A673 (cell line): ENCODE measurements at places on chromosomes 1 and 21.

GRCh38 chr21:25501462-25501861 is 105.8 kb downstream of the MRPL39 start:
- no peak for DNase-seq

GRCh38 chr21:44965251-44966022 is 25.6 kb downstream of the SLX9 start:
- DNase-seq, result peak; percentile 78

GRCh38 chr21:34603002-34603709 is 11.8 kb downstream of the RCAN1 start:
- DNase-seq, result peak; percentile 58

- no peak for DNase-seq
Observed at GRCh38 chr1:19925342-19926070, 2.1 kb upstream of the PLA2G2E start.

DNA sequence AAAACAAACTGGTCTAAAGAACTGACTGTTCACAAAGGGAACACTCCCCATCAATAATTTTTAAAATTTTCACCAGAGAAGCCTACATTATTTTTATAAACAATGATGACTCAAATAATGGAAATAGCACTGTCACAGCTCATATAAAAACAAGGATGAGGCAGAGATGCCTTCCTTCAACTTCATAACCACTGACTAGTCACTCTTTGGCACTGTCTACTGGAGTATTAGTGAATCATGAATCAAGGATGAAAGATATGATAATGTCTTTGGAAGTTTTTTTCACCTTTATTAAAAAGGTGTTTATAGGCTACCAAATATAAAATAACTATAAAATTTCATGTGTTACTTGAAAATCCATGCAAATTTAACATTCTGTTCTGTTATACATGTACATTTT is 316.9 kb downstream of the VAV3 start:
- DNase-seq, result no peak

GRCh38 chr21:9760398-9761074 is 760.8 kb upstream of the TPTE start:
- DNase-seq, result no peak

DNA sequence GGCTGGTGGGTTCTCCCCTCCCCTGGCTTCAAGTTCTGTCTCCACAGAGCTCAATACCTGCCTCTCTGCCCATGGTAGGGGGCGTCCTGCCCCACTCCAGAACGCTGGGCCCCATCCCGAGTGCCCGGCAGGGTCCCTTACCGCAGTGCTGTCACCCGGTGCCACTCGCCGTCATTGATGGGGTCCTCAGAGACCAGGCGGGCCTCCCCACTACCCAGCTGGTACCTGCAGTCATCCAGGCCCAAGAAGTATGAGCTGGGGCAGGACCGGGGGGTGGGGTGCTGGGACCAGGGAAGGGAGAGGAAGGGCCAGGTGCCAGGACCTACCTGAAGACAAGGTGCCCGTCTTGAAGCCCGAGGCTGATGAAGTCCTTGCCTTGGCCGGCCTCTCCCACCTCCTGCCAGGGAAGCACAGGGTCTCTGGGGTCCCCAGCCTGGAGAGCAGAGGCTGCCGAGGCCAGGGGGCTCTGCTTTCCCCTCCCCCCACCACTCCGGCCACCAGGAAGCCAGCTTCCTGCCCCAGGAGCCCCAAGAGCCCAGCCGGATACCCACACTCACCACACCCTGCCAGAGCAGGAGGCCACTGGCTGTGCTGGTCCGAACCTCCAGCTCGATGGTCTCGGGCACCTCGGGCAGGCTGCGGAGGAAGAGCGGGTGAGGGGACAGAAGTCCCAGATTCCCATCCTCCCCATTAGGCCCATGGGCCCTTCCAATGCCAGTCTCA is 12.1 kb downstream of the LDLRAD2 start:
- DNase-seq, result no peak

- no peak for DNase-seq
Observed at GRCh38 chr1:85413169-85413568, 51.8 kb downstream of the DDAH1 start.

- no peak for DNase-seq
Observed at GRCh38 chr1:116325922-116326321, 47.1 kb upstream of the ATP1A1 start.

- no peak for DNase-seq
Observed at GRCh38 chr1:220706480-220706879, 16.3 kb downstream of the C1orf115 start.

DNA sequence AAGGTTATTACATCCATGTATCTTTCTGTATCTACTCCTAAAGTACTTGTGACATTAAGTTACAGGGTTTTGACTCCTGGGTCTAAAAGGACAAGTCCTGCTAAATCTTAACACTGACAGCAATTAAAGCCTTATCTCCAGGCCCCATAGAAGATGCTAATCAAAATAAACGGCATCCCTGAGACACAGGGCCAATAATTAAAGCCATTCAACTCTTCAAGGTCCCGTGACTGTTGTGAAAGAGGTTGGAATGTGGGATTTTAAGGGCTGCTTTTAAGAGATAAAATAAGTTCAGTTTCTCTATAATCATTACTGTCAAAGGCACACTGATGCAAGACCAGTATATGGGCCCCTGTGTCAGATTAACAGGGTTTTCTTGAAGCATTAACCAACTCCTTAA is 8.3 kb downstream of the DNAI4 start:
- DNase-seq, result peak; percentile 26

DNA sequence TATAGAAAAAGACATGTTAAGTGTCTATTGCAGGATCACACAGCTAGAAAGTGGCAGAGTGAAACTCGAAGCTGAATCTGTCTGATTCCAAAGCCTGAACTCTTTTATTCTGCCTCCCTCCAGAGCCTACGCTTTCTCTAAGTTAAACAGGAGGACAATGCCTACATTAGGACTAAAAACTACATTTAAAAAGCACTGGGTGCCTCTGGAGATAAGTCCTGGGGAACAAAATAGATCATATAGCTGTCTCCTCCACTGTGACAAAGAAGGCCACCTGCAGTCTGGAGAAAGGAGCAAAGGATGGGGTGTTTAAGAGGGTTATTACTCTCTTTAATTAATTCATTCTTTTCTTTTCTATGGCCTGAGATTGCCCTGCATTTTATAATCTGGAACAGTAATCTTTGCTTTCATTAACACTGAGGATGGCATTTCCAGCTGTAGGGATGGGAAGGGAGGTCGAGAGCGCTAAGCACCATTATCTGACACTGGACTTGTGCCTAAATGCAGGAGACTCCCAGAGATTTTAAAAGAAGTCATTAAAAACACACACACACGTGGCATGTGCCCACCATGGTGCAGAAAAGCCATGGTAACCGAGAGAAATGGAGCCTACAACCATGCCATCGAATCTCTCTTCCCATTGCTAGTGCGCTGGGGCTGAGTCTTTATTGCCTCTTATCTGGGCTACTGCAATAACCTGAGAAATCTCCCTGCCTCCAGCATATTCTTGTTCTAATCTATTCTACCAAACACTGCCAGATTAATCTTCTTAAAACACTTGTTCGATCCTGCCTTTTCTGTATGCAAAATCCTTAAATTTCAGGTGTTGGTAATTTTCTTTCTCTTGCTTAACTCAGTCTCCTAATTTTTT is 92.2 kb downstream of the PLXNA2 start:
- DNase-seq, result no peak

- no peak for DNase-seq
Observed at GRCh38 chr1:78375996-78376395, 114.8 kb upstream of the PTGFR start.

GRCh38 chr1:50333595-50333974 is 89.7 kb downstream of the DMRTA2 start:
- DNase-seq, result peak; percentile 75

GRCh38 chr21:33025489-33026442 is at the start of gene OLIG2:
Gene OLIG2, plus strand, starts transcription at chr21:33025935. Its CDS starts 928 bp downstream, at chr21:33026863.
- peak; percentile 51 for DNase-seq

GRCh38 chr21:34122047-34122446 is 48.7 kb downstream of the MRPS6 start:
- no peak for DNase-seq

DNA sequence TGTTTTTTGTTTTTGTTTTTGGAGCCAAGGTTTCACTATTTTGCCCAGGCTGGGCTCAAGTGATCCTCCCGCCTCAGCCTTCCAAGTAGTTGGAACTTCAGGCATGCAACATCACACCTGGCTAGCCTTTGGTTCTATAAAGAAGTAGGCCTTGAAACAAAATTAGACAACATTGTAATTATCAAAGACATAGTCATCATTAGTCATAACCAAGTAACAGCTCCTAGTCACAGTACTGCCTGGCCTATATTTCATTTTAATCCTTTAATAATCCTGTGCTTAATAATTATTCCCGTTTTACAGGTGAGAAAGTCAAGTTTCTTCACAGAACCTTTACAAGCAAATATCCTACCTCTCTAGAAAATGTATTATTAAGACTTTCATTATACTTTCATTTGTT is 52.3 kb upstream of the TBX15 start:
- no peak for DNase-seq

DNA sequence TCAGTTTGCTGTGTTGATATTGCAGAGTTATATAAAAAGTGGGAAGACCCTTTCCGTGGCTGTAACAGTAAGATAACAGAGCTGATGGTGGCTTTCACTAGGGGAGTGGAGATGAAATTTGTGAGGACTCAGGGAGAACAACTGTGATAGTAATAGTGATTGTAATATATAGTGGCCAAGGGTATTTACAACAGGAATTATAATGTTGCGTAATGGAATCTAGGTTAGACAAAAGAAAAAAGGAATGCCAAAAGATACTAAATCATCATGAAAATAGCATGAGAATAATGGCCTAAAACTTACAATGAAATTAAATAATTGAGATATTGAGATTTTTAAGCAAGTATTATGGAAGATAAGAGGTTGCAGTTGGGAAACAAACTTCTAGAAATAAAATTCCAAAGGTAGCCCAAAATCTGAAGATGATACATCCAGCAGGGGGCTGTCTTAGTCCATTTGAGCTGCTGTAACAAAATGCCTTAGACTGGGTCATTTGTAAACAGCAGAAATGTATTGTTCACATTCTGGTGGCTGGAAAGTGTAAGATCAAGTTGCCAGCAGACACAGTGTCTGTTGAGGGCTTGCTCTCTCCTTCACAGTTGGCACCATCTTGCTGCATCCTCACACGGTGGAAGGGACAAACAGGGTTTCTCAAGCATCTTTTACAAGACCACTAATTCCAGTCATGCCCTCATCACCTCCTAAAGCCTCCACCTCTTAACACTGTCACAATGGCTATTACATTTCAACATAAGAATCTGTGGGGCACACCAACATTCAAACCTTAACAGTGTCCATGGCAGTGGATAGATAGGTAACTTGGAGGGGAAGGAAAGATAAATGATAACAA is 711.2 kb downstream of the MRPL39 start:
- DNase-seq, result peak; percentile 5

DNA sequence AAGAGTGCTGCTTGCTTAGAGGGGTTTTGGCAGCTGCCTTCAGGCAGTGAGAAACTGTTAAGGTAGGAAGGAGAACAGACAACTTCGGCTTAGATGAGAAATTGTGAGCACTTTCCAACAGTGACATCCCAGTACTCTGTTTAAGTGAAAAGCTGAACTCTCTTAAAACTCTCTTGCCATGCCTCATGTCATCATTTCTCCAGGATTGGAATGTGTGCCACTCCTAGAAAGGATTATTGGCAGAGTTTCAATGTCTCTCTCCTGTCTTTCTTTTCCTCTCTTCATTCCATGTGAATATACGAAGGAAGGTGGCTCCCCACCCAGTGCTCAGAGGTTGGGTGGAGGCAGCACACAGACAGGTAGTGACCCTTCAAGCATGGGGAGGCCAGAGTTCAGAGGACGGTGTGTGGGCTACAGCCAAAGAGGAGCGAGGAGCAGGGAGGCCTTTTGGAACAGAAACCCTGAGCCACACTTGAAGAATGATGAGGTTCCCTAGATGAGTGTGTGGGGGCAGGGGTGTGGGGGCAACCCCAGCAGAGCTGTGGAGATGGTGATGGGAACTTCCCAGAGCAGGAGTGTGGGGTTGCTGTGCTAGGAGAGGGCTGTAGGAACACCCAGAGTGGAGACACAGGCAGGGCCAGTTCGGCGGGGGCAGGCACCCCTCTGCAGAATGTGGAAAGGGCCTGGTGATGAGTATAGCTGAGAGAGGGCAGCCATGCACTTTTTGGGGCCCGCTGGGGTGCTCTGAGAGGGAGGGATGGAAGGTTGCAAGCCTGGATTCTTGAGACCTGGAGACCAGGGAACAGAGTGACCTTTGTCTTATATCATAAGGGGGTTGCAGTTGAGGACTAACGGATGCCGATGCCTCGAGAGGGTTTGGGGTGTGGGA is 58.8 kb downstream of the GALNT2 start:
- no peak for DNase-seq

GRCh38 chr1:40620150-40620549 is 45.3 kb downstream of the RIMS3 start:
- DNase-seq, result no peak

DNA sequence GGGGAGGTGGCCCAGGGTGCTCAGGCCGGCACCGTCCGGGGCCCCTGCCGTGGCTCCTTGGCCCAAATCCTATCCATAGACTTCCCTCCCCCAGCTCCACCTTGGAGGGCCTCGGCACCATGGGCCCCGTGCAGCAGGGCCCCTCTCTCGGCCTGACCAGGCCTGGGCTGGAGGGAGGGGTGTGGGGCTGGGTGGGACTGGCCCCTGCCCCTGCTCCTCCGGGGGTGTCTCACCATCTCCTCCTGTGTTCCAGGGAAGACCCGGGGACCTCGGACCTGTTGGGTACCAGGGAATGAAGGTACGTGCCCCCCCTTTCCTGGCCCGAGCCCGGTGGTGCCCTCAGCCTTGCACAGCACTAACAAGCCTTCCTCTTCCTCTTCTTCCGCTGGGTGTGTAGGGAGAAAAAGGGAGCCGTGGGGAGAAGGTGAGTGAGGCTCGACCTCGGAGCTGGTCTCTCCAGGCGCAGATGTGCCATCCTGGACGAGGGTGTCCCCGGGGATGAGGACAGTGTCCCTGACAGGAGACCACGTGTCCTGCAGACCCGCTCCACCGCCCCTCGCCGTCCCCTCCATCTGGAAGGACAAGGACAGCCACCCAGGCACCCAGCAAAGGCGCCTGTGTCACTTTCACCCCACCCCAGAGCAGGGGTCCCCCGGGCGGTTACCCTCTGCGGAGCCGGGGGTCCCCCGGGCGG is 7.9 kb downstream of the COL6A1 start:
- DNase-seq, result no peak

DNA sequence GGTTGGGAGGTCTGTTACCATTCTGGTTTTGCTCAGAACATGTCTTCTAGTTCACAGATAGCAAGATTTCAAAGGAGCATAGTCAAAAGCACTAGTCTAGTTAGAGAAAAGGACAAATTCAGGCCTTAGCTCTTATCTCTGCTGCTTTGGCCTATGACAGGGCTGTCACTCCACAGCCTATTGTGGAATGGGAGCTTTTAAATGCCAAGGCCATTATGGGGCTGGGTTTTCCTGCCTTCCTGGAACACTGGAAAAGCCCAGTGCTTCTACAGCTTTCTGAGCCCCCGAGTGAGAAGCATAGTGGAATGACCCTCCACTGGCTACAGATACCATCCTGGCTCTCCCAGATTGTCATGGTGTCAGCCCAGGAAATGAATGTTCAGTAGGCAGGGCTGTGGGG is 9.3 kb downstream of the MTFR1L start:
- DNase-seq, result no peak

- no peak for DNase-seq
Observed at GRCh38 chr1:89732643-89733222, 88.1 kb upstream of the LRRC8D start.

GRCh38 chr1:185158800-185159199 is 1.8 kb downstream of the SWT1 start:
- DNase-seq, result no peak

GRCh38 chr1:207049514-207049913 is 1.5 kb downstream of the YOD1 start:
- no peak for DNase-seq
